ENCODE measurements at places on chromosomes 7 and 10. TPM values are rescaled to one million over a fixed set of nuclear protein-coding genes. Genes with fewer than 3 reads are reported as not detected.

MRLN gene
- total RNA-seq = not detected

GPR146 gene
- total RNA-seq = 10.3 TPM

C7orf33 gene
- total RNA-seq = not detected

DNA sequence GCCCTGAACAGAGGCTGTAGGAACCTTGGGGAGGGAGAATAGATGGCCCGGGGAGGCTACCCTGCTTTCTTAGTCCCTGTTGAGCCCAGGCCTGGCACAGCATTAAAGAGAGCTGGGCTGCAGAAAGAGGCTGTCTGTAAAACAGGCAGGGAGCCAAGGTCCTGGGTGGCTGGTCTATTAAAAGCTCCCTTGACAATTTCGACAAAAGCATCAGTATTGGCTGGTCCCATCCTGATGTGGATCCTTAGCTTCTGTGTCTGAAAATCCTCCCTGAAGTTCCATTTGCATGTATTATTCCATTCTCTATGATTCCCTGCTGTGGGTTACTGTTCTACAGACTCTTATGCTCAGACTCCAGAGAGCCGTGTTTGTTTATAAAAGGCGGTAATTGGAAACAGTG is 158.5 kb downstream of the GALNT17 start:
- no peaks in the 10 kb centered on the region for H3K27me3 ChIP-seq
- H3K36me3 ChIP-seq = no peaks in the 10 kb centered on the region
- H3K27ac ChIP-seq = no peak overlapping the region
- no peaks in the 10 kb centered on the region for H3K4me1 ChIP-seq
- no peak overlapping the region for H3K4me3 ChIP-seq
- DNase-seq = no peak

DNA sequence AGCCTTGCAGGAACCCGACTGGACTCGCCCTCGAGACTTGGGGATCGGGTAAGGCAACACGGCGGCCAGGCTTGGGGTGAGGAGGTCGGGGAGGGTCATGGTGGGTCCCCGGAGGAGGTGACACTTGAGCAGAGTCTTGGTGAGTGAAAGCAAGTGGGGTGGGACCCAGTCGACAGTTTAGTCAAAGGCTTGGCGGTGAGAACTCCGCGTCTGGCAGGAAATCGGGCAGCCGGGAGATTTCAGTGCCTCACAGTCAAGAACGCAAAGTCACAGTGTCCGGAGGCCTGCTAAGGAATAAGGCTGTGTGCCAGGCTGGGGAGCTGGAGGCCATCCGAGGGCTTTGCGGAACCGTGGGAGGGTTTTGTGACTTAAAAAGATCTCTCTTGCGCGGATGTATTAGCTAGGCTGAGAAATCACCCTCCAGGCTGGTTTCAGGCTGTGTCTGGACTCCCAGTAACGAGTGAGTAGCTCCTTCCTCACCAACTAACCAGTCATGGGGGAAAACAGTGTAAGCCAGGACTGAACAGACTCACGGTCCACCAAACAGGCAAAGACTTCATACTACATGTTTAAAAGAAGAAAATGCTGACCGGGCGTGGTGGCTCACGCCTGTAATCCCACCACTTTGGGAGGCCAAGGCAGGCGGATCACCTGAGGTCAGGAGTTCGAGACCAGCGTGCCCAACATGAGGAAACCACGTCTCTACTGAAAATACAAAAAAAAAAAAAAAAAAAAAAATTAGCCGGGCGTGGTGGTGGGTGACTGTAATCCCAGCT is 613 bp downstream of the AP5Z1 start:
- no peak for DNase-seq
- H3K4me3 ChIP-seq = peak overlapping the region; percentile 92
- H3K4me1 ChIP-seq = no peaks in the 10 kb centered on the region
- no peaks in the 10 kb centered on the region for H3K27me3 ChIP-seq
- H3K27ac ChIP-seq = peak overlapping the region; percentile 81

- no peak overlapping the region for H3K27ac ChIP-seq
- H3K4me1 ChIP-seq = no peaks in the 10 kb centered on the region
- no peaks in the 10 kb centered on the region for H3K36me3 ChIP-seq
Observed at GRCh38 chr10:43299579-43299978, 32.7 kb upstream of the RASGEF1A start.

DNA sequence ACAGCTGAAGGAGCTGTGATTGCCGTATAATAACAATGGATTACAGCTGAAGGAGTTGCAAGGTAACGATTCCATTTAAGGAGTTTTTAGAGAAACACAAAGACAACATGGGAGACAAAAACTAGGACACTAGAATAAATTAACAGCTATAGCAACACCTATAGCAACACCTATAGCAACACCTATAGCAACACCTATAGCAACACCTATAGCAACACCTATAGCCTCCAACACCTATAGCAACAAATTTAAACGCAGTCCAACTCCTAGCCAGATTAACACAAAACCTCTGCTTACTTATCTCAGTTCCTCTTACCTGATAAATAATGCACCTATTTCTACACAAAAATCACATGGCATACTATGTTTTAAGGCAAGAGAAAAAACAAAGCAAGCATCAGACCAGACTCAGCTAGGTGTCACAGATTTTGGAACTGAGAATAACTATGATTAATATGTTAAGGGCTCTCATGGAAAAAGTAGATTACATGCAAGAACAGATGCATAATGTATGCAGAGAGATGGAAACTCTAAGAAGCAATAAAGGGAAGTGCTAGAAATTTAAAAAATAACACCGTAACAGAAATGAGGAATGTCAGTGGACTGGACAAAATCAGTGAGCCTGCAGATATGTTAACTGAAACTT is 55.7 kb upstream of the SRPK2 start:
- no peaks in the 10 kb centered on the region for H3K4me1 ChIP-seq
- H3K27ac ChIP-seq = no peak overlapping the region
- H3K4me3 ChIP-seq = no peak overlapping the region

GRCh38 chr10:125018576-125019143 is 76.7 kb downstream of the ZRANB1 start:
- peaks cover 8% of the 10 kb centered on the region for H3K36me3 ChIP-seq
- no peak for DNase-seq
- no peak overlapping the region for H3K4me3 ChIP-seq

GRCh38 chr7:105376908-105377533 is 11.7 kb downstream of the SRPK2 start:
- H3K27me3 ChIP-seq = no peaks in the 10 kb centered on the region
- no peak for DNase-seq

DNA sequence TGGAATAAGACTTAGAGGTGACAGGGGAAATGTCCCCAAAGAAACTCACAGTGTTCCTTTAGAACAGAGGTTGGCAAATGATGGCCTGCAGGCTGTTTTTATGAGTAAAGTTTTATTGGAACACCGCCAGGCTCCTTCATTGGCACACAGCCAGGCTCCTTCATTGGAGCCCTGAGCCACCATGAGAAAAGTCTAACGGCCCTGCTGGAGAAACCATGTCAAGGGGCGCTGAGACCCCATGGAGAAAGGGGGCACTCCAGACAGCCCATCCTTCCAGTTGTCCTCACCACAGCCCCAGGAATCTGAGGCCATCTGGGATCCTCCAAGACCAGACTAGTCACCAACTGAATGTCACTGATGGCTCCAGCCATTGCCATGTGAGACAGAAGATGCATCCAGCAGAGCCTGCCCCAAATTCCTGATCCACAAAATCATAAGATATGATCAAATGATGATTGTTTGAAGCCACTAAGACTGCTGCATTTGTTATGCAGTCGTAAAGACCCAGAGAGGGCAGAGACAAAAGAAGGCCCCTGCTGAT is 88.2 kb upstream of the GPR26 start:
- peaks cover 4% of the 10 kb centered on the region for H3K27me3 ChIP-seq
- no peaks in the 10 kb centered on the region for H3K4me1 ChIP-seq
- H3K4me3 ChIP-seq = no peak overlapping the region
- no peaks in the 10 kb centered on the region for H3K36me3 ChIP-seq

DNA sequence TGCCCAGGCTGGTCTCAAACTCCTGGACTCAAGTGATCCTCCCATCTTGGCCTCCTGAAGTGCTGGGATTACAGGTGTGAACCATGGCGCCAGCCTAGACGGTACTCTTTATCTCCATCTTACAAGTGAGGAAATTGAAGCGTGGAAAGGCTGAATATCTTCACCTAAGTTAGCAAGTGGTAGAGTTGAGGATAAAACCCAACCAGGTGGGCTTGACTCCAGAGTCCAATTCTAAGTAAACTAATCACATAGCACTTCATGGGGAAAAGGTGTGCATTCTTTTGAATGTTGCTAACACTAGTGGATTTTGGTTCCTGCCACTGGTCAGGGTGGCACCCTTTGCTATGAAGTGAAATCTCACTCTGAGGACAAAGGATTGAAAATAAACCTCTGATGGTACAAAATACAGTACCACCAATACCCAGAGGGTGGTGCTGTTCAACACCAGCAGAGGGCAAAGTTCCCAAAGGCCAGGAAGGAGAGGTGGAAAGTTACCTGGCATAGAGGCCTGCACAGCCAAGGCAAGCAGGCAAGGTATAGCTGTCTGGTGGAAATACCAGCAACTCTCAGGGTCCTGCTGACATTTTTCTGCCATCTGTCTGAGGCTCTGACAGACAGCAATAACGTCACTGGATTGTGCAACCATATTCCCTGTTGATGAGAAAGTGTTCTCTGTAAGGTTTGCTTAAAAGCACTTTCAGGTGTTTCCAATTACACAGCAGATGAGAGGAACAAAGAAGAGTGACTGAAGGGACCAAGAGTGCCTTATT is 17.6 kb downstream of the ZDHHC16 start:
- H3K4me1 ChIP-seq = no peaks in the 10 kb centered on the region
- H3K27me3 ChIP-seq = no peaks in the 10 kb centered on the region

DNA sequence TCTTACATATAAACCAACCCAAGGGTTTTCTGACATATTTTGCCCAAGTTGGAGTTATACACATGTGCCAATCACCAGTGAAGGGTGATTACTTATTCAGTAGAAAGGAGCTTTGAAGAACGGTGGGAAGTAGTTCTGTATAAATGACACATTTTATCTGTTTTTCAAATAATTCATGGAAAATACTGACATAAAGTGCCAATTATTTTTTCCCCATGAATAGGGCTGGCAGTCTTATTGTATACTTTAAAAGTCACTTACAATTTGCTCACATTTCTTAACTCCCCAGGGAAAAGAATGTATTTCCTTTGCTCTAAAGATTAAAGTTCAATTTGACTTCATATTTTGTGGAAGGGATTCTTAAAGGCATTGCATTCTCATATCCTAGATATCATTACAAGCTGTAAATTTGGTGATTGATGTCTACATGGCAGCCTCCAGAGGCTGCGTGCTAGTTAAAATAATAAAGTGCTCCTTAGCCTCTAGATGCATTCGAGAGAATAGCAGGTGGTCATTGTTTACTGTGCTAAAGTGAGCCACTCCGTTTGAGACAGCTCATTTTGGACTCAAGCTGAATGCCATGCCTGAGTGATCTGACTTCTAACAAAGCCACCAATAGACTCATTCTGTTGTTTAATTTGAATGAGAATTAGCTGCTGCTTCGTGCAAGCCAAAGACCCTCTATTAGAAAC is 148.8 kb upstream of the NRP1 start:
- no peaks in the 10 kb centered on the region for H3K36me3 ChIP-seq
- no peak overlapping the region for H3K27ac ChIP-seq
- no peaks in the 10 kb centered on the region for H3K27me3 ChIP-seq
- peak; percentile 56 for DNase-seq
- no peak overlapping the region for H3K4me3 ChIP-seq

GRCh38 chr10:21317902-21318301 is 207.6 kb downstream of the SKIDA1 start:
- H3K4me3 ChIP-seq = no peak overlapping the region
- H3K4me1 ChIP-seq = peaks cover 12% of the 10 kb centered on the region
- DNase-seq = peak; percentile 71
- no peaks in the 10 kb centered on the region for H3K36me3 ChIP-seq
- no peak overlapping the region for H3K27ac ChIP-seq

- no peaks in the 10 kb centered on the region for H3K4me1 ChIP-seq
- peak within 1 kb of the TSS; percentile 61 for H3K4me3 ChIP-seq
- H3K36me3 ChIP-seq = no peaks in the 10 kb centered on the region
- peak within 1 kb of the TSS; percentile 63 for H3K27ac ChIP-seq
Observed at GRCh38 chr7:93117852-93118530, at the start of gene SAMD9. SAMD9 (minus strand) TSS chr7:93117979; CDS start chr7:93106097, 11,882 bp downstream.

- H3K27ac ChIP-seq = no peak overlapping the region
- no peak overlapping the region for H3K4me3 ChIP-seq
- H3K4me1 ChIP-seq = no peaks in the 10 kb centered on the region
- no peaks in the 10 kb centered on the region for H3K27me3 ChIP-seq
Observed at GRCh38 chr7:64999165-65000004, 7.1 kb downstream of the ERV3-1 start.

GRCh38 chr10:109968953-109969759 is 38.6 kb upstream of the ADD3 start:
- H3K27ac ChIP-seq = no peak overlapping the region
- H3K4me1 ChIP-seq = peaks cover 8% of the 10 kb centered on the region
- no peaks in the 10 kb centered on the region for H3K27me3 ChIP-seq

GRCh38 chr10:1035201-1035600 is 9.5 kb upstream of the IDI2 start:
- no peaks in the 10 kb centered on the region for H3K4me1 ChIP-seq
- no peaks in the 10 kb centered on the region for H3K27me3 ChIP-seq
- H3K36me3 ChIP-seq = peaks cover 4% of the 10 kb centered on the region
- no peak overlapping the region for H3K27ac ChIP-seq
- no peak for DNase-seq

DNA sequence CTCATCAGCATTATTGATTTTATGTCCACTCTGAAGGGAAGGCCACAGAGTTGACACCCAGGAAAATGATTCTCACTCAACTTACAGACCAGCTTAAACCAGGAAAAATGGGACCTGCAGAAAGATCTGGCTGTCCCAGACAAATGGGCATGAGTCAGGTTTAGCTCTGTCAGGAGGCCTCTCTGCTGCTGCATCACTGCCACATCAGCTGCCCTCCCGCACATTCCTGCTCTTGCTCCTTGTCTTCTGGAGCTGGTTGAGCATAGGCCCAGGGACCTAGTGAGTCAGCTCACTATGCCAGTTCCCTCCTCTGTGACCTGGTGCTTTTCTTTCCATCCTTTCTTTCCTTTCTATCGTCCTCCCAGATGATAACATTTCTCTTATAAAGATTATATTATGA is 18.8 kb upstream of the SMNDC1 start:
- H3K36me3 ChIP-seq = no peaks in the 10 kb centered on the region
- H3K4me3 ChIP-seq = no peak overlapping the region
- no peaks in the 10 kb centered on the region for H3K27me3 ChIP-seq
- H3K4me1 ChIP-seq = no peaks in the 10 kb centered on the region
- H3K27ac ChIP-seq = no peak overlapping the region
- DNase-seq = no peak

DNA sequence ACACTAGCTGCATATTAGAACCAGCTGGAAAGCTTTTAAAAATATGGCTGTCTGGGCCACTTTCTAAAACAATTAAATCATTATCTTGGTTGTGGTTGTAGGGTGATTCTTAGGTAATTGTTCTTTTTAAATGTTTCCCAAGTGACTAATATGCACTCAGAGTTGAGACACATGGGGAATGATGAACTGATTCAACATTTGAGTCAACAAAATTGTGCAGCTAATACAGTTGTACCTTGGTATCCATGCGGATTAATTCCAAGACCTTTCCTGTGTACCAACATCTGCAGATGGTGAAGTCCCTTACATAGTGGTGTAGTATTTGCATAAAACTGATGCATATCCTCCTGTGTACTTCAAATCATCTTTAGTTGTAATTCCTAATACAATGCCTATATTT is 242.2 kb downstream of the ATRNL1 start:
- H3K4me1 ChIP-seq = no peaks in the 10 kb centered on the region
- H3K27me3 ChIP-seq = no peaks in the 10 kb centered on the region
- no peak for DNase-seq
- no peak overlapping the region for H3K4me3 ChIP-seq
